ENCODE measurements at places on chromosomes 13 and 19. TPM values are rescaled to one million over a fixed set of nuclear protein-coding genes. Genes with fewer than 3 reads are reported as not detected.

- peak; percentile 65 for DNase-seq
These were observed 665 bp downstream of the ZNF347 start for GRCh38 chr19:53158119-53158656.

DNA sequence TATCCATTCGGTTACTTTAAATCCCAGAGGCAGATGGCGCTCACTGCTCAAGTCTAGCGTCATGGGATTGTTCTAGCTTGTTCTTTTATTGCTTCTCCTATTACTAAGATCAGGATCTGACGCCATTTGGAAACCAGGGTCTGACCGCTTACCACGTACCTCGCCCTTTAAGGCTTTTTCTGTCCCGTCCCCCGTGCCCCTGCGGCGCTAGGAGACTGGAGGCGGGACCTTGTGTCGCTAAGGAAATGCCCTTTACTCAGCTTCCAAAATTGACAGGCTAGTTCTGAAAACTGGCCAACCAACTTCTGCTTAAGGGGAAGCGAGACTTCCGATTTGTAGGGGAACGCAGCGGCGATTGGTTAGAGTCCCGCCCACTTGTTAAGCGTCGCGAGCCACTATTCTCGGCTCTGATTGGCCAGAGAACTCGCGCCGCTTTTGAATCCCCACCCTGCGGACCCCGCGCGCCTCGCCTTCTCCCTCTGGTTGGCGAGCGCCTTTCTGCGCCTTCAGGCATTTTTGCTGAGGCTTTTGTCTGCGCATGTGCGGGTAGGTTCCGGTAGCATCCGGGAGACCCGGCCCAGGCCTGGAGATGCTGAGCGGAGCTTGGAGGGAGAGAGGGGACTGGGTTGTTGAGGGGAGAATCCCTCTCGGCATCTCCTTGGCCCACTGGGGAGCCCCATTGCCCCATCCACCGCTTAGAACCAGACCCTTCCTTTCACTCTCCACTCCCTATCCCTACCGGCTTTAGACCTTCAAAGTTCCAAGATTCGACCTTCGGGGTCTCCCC lies 3.9 kb upstream of the C19orf84 start:
- peak; percentile 98 for DNase-seq

DNA sequence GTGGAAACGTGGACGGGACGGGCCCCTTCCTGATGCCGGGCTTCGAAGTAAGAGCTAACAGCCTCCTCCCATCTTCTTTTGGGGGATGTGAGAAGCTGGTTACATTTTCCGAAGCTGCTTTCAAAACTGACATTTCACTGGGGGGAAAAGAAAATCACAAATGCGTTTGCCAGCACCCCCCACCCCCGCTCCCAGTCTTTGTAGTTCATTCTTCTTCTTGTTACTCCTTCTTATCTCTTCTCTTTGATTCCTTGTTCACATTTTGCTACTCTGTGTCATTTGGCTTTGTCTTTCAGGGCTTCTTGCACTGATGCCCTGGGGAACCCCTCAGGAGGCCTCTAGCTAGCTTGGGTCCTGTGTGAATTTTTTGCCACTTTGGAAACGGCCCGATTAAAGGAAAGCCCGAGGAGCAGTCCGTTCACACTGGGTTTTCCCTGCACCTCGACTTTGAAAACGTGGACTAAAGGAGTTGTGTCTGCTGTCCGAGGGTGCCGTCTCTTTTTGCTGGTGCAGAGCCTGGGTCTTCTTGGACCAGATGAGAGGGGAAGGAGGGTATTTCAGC lies 1.3 kb downstream of the CARM1 start:
- no peak for DNase-seq

- no peak for DNase-seq
These were observed 15.3 kb upstream of the SPATA13 start for GRCh38 chr13:24145240-24145639.

DNA sequence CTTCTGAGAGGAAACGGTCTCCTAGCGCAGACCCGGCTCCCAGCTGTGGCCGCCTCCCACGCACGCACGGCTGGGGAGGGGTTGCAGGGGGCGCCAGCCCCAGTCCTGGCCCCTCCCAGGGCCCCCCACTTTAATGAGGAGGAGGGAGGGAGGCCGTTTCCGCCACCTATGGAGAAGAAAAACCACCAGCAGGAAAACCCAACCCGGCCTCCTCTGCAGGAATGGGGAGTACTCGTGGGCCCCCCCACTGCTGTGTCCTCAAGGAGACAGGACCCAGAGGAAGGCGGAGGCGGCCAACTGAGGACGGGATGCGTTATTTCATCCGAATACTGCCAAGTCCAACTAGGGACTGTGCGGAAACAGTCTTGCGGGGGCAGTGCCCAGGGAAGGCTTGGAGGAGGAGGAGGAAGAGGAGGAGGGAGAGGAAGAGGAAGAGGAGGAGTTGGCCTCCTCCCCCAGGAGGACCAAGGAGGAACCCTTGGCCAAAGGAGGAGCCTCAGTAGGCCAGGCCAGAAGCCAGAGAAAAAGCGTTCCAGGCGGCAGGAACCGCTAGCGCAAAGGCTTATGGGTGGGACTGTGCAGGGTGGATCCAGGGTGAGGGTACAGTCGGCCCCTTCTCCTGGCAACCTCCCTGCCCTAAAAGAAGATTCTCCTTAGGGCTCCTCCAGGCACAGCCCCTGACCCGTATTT lies 3.9 kb upstream of the SSBP4 start:
- no peak for DNase-seq

DNA sequence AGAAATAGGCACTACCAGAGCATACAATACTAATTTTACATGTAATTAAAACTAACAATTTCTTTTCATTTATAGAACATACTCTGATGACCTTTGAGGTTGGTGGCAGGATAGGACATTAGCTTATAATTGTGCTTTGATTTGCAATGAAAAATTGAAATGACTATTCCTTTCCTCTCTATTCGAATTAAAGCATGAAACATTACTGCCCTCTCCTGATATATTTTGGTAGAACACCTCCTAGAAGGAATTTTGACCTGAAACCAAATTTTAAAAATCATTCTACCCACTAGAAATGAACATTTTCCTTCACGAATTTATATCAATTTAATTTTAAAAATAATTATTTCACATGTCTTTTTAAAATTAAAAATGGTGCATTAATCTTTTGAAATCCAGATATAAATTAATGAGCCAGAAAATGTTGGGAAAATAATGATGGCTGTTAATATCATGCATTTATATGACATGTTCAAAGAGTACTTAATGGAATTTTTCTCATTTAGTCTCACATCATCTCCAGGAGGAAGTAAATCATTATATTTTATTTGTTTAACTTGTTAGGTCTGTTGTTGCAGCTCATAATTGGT lies 556.3 kb upstream of the ARGLU1 start:
- DNase-seq: no peak

DNA sequence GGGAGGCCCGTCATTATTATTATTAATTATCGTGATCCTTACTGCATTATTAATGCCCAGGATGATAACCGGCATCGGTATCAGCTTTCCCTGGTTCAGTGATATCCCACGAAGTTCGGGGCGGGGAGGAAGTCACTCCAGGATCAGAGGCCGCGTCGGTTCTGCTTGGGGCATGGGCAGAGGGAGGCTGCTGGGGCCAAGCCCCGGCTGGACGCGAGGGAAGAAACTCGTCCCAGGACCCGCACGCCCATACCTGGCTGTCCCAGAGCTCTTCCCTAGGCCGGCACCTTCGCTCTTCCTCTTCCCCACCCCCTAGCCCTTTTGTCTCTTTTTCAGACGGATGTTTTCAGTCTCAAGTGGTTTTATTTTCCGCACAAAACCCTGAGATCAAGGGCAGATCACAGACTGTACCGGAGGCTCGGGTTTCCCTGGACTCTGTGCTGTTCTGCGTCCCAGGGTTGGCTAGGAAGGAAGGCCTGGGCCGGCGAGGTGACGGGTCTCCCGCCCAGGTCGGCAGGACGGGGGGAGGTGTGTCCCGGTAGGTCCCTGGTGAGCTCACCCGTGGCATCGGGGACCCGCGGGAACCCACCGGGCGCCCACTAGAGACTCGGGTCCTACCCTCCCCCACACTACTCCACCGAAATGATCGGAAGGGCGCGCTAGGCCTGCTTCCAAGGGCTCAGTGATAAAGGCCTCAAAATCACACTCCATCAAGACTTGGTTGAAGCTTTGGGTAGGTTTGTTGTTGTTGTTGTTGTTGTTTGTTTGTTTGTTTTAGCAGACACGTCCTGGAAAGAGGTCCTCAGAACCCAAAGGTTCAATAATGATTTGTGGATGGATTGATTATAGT lies 7.9 kb downstream of the ZIC2 start:
- no peak for DNase-seq

- no peak for DNase-seq
These were observed 675 bp downstream of the PEG3 start for GRCh38 chr19:56839652-56840450.

GRCh38 chr13:67554286-67554685 lies 324.1 kb upstream of the PCDH9 start:
- DNase-seq: no peak

LILRB1 gene
- not detected for polyA plus RNA-seq

ZNF419 gene
- polyA plus RNA-seq: 8.7 TPM

MISP gene
- polyA plus RNA-seq: 0.52 TPM

TEAD2 gene
- 110 TPM for polyA plus RNA-seq

SH2D3A gene
- 14.5 TPM for polyA plus RNA-seq

Data from H1 (cell line).